ENCODE measurements at places on chromosomes 7 and 10.

GRCh38 chr7:112266595-112267270, 60.2 kb downstream of the ZNF277 start:
- no peak for DNase-seq

DNA sequence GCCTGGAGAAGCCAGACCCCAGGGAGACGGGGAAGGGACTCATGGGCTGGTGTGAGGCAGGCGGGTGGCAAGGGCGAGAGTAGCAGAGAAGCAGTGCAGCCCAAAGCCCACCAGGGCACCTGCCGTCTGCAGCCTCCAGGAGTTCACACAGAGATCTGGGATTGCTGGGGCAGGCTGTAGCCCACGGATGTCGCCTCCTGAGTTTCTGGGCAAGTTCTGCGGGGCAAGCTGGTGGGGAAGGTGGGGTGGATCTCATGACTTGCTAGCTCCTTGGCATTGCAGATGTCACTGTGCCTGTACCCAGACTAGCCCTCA, 6.0 kb downstream of the ADCK2 start:
- no peak for DNase-seq

DNA sequence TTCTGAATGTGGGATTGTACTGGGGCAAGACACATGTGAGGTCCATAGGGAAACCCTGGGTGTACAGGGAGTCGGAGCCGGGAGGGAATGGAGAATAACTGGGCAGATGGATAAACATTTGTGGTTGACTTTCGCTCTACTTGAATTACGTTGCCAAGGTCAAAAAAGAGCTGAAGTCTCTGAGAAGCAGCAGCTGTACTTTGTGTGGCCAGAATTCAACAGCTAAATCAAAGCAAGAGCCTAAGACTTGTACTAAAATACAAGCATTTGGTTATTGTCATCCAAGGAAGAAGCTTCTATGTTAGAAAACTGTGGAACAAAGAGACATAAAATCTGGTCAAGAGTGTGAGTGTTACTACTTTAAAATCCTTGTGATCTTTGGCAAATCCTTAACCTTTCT, 457.2 kb downstream of the ARL4A start:
- no peak for DNase-seq

DNA sequence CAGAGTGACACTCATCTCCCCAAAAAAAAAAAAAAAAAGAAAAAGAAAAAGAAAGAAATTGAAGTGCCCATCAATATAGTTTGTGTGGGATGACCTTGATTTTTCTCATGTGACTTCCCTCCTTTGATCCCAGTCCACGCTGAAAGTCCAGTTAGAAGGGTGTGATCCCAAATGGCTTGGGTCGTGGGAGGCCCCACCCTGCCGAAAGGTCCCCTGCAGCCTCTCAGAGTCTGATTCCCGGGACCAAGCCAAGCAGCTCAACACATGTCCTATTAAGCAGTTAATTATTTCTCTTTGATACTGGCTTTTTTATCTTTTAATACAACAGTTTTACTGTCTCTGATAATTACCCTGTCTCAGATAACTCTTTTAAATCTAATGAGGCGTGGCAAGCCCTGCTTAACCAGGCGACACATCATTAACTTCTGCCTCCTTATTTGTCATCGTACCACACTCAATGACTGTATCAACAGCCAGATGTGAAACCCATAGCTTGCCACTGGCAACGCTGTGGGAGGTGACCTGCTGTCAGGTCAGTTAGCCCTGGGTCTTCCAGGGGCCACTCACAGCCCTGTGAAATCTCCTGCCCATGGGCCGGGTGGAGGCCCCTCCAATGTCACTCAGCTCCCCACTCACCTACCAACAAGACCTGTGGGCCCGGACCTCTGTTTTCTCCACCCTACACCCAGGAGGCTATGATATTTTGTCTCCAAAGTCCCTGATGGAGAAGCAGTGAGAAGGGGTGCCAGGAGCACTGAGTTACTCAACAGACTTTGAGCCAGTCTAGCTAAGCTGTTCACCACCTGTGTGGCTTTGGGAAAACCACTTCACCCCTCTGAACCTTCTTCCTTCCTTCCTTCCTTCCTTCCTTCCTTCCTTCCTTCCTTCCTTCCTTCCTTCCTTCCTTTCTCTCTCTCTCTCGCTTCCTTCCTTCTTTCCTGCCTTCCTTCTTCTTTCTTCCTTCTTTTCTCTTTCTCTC, 110.0 kb upstream of the SFMBT2 start:
- no peak for DNase-seq

GRCh38 chr10:117175901-117176534, 21.3 kb upstream of the KCNK18 start:
- DNase-seq: peak; percentile 43

- no peak for DNase-seq
Observed at GRCh38 chr7:79854621-79855020, 280.0 kb upstream of the GNAI1 start.

- no peak for DNase-seq
Observed at GRCh38 chr10:81876253-81877077, 1.5 kb downstream of the NRG3 start.

GRCh38 chr7:122327969-122328368, 23.4 kb upstream of the FEZF1 start:
- DNase-seq: no peak

GRCh38 chr10:108989976-108990375, 933.3 kb downstream of the XPNPEP1 start:
- no peak for DNase-seq

DNA sequence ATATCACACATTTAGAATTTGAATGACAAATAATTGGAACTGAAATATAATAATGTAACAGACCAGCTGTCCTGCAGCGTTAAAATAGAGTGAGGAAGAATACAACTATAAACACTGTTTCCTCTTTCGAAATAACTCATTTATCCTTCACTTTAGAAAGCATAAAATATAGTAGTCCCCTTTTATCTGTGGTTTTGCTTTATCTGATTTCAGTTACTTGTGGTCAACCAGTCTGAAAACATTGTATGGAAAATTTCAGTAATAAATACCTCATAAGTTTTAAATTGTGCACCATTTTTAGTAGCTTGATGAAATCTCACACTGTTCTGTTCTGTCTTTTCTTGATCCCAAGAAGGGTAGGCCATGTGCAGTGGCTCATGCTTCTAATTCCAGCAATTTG, 31.7 kb downstream of the POLR1F start:
- no peak for DNase-seq

GRCh38 chr10:70057306-70057705, 4.7 kb downstream of the MACROH2A2 start:
- no peak for DNase-seq

DNA sequence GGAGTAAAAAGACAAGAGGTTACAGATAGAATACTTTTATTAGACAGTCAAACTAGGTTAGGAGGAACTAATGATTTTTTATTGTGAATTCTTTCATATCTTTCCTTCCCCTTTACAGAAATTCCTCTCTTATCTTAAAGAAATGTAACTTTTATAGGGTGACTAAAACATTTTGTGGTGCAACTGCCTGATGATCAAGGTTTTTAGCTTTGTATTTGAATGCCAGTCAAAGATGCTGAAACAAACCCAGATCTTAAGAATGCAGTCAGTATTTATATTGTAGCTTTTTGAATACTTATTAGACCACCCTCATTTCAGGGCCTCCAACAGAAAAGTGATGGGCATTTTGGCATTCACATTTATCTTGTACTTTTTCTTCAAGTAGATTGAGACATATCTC, 27.4 kb downstream of the TAX1BP1 start:
- DNase-seq: no peak

- DNase-seq: no peak
Observed at GRCh38 chr7:46576950-46577349, 655.9 kb upstream of the IGFBP3 start.

- DNase-seq: no peak
Observed at GRCh38 chr10:43075612-43076003, 1.3 kb upstream of the RET start.

DNA sequence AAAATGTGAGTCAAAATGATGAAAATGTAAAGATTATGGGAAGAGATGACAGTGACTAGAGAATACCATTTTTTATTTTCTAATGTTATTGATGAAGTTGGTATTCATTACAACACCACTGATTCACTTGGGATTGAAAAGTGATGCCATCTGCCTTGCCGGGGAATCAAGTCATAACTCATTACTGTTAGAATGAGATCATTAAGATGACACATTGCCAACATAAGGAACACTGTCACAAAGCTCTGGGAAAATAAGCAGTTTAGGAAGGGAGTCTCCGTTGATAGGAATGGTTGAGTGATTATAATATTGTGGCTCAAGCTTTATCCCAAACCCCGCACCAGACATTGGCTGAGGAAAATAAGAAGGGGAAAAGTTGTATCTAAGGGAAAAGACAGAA, 121.5 kb upstream of the PLPP4 start:
- no peak for DNase-seq

- no peak for DNase-seq
Observed at GRCh38 chr7:49878089-49878488, 104.7 kb downstream of the VWC2 start.

DNA sequence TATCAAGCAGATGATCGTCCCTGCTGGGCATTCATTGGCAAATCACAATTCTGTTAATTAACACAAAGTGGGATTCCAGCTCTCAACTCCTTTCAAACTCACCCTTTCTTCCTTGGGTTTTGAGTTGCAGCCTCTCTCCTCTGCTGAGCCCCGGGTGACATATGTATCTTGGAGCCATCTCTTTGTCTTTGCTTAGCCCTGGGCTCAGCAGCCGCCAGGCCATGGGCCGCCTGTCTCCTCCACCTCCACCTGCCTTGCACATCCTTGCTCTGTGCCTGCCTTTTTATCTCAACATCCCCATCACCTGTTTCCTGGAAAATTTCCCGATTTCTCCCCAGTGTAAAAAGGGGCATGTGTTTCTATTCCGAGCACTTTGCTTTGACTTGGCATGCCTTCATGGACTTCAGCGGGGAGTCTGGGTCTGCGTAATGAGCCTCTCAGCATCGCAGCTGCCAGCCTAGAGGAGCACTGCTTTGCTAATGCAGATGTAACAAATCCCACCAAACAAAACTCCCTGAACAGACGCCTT, 141.3 kb upstream of the AGK start:
- DNase-seq: no peak

- DNase-seq: no peak
Observed at GRCh38 chr7:127848241-127848640, 183.0 kb downstream of the LRRC4 start.

DNA sequence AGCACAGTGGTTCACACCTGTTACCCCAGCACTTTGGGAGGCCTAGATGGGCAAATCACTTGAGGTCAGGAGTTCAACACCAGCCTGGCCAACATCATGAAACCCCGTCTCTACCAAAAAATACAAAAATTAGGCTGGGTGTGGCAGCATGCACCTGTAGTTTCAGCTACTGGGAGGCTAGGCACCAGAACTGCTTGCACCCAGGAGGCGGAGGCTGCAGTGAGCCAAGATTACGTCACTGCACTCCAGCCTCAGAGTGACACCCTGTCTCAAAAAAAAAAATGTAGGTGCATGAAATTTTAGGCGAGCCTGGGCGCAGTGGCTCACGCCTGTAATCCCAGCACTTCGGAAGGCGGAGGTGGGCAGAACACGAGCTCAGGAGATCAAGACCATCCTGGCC, 9.6 kb downstream of the BCL7B start:
- DNase-seq: no peak

DNA sequence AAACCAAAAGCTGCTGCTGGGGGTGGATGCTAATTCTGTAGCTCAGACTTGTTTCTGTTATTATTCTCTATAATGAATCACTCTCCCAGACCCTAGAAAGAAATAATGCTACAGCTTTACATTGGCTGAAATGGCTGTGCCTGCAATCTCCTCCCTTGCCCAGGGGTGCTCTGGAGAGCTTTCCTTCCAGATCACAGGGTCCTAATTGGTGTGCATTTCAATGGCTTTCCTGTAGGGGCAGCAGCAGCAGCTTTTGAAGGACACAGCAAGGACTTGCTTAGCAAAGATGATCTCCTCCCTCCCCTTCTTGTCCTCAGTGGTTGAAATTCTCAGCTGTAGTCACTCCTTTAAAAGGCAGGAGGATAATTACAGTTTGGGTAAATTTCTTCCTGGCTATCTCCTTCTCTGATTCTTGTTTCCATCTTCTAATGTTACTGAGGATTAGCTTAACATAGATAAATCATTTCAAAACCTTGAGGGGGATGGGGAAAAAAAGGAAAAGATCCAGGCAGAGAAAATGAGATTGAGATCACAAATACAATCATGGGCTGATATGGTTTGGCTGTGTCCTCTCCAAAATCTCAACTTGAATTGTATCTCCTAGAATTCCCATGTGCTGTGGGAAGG, 120.2 kb upstream of the CTTNBP2 start:
- DNase-seq: no peak

DNA sequence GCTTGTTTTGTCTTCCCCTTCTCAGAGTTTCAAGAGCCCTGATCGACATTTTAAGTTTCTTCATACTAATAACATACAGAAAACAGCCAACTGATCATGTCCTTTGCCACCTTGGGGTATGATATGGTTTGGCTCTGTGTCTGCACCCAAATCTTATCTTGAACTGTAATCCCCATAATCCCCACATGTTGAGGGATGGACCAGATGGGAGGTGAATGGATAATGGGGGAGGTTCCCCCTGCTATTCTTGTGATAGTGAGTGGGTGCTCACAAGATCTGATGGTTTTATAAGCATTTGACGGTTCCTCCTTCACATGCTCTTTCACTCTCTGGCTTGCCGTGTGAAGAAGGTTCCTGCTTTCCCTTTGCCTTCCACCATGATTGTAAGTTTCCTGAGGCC, 190.3 kb downstream of the CHCHD3 start:
- no peak for DNase-seq

GRCh38 chr10:103554488-103555324, 61.2 kb downstream of the NEURL1 start:
- no peak for DNase-seq

DNA sequence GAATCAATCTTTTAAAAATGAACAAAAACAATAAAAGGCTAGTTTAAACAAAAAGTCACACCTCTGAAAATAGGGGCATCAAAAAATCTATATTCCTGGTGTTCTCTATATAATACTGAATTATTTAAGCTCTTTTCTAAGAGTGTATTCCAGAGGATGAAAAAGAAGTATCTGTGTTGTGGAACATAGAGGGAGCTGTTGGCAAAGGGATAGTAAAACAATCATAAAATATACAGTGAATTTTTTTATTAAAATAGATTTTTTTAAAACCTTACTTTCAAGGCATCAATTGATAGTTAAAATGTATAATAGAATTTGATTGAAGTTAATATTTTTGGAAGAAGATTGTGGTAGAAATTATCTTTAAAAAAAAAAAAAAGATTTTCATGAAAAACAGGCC, 1409.1 kb upstream of the CELF2 start:
- DNase-seq: no peak

GRCh38 chr7:22578007-22578733, 78.2 kb upstream of the STEAP1B start:
- DNase-seq: no peak
